ENCODE measurements at places on chromosomes 16 and 17.
A peak's percentile ranks its signal among the peaks of the same experiment; 100 is the strongest.

DNA sequence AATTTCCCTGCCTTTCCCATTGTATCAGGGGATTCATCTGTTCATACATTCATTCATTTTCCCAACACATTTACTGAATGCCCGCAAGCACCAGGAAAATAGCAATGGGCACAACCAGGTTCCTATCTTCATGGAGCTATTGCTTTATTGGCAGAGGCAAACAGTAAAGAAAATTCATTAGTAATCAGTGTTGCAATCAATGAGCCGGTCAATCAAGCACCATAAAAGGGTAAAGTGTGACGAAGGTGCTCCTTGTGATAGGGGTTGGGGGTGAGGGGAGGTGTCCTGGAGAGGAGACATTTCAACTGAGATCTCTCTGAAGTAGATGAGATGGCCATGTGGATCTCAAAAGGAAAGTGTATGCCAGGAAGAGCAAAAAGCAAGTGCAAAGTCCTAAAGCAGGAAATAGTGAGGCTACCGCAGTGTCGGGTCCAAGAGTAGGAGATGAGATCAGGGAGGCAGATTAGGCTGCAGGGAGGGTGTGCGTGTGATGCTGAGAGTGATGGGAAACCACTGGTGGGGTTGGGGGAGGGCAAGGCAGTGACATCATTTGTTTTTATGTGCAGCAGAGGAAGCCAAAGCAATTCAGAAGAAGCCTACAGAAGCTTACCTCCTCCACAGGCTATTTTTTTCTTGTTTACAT lies 28.4 kb downstream of the CDH13 start:
- no peak for DNase-seq

DNA sequence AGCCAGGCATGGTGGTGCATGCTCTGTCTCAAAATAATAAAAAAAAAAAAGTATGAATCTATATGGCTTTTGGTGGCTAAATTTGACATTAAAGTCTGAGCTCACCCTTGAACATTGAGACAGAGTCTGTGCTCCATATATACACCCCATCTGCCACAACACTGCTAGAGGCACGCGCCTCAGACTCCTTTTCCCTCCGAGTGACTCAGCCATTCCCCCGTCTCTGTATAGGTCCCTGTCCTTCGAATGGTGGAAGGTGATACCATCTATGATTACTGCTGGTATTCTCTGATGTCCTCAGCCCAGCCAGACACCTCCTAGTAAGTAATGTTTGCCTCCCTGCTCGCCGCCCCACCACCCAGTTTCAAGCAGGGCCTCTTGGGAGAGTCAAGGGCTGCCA lies 4.5 kb upstream of the EFNB3 start:
- DNase-seq: no peak

DNA sequence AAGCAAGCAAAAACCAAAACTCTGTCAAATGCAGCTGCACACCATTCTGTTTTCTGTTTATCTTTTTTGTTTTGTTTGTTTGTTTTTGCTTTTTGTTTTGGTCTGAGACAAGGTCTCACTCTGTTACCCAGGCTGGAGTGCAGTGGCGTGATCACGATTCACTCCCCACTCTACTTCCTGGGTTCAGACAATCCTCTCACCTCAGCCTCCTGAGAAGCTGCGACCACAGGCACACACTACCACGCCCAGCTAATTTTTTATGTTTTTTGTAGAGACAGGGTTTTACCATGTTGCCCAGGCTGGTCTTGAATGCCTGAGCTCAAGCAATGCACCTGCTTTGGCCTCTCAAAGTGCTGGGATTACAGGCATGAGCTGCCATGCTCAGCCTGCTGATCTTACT lies 19.3 kb upstream of the SLFN13 start:
- DNase-seq: no peak

DNA sequence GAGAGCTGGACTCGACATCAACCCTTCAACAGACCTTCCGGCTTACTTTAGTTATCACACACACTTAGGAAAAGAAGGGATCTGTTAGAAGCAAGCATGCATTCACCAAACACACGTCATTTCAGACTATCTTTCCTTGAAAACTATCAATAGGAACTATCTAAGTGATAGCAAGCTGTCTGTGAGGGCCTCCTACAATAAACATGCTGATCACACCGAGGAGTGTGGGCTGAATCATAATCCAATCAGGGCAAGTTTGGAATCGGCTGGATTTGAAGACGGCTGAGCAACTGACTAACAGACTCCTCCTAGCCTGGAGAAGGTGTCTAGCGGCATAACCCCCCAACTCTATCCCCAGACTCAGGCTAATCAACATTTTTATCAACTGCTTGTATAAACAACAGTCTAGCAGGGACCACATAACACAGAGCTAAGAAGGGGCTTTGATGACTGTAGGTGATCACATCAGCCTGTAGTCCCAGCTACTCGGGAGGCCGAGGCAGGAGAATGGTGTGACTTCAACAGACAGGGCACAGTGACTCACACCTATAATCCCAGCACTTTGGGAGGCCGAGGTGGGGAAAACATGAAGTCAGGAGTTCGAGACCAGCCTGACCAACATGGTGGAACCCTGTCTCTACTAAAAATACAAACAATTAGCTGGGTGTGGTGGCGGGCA lies 14.1 kb downstream of the NXN start:
- no peak for DNase-seq

- no peak for DNase-seq
Observed at GRCh38 chr16:49615576-49615975, 240.3 kb downstream of the ZNF423 start.

- no peak for DNase-seq
Observed at GRCh38 chr17:42179911-42180410, 981 bp downstream of the KCNH4 start.

GRCh38 chr17:19433255-19433654 lies 22.2 kb downstream of the RNF112 start:
- no peak for DNase-seq

DNA sequence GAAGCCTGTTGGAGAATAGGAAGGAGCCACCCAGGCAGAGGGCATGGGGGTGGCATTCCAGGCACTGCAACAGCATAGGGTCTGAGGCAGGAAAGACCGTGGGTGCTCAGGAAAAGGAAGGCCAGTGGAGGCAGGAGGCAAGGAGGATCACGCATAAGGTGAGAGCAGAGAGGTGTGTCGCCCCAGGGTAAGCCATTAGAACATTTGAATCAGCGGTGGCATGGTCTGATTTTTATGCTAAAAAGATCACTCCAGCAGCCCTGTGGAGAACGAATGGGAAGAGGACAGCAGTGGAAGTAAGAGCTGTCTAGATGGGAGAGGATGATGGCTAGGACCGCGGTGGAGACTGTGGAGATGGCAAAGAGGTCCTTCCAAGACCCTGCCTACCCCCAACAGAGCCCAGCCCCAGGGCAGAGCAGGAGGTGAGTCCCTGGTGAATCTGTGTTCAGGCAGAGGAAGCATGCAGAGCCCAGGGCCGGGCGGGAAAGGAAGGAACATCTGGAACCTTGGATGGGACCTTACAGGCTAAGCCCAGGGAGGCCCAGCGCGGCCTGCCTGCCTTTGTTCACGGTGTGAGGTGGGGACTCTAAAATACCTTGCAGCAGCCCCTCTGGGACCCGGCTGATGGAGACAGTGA lies 7.8 kb downstream of the LPO start:
- no peak for DNase-seq

DNA sequence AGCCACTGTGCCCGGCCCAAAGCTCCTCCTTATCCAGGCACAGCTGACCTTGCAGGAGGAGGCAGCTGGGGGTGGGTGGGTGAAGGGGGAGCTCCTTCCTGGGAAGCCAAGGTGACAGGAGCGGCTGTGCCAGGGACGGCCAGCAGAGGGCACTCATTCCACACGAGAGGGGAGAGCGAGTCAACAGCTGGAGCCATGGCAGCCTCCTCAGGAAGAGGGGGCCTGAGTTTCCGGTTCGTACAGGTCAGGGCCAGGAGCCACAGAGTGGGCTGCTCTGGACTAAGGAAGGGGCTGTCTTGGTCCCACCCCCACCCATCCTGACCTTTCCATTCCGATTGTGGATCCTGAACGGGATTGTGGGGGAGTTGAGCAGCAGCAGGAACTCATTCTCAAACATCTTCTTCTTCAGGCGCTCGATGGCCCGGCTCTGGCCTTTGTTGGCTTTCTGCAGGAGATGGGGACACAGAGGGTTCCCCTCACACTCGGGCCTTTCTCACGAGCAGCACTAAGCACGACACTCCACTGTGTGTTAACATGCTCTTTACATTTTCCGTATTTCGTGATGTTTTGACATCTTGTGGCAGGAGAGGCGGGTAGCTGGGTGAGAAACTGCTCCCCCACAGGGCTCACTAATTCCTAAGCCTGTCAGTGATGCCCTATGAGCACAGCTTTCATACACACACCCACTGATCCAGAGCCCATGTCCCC lies 61.6 kb downstream of the TIMM22 start:
- no peak for DNase-seq

DNA sequence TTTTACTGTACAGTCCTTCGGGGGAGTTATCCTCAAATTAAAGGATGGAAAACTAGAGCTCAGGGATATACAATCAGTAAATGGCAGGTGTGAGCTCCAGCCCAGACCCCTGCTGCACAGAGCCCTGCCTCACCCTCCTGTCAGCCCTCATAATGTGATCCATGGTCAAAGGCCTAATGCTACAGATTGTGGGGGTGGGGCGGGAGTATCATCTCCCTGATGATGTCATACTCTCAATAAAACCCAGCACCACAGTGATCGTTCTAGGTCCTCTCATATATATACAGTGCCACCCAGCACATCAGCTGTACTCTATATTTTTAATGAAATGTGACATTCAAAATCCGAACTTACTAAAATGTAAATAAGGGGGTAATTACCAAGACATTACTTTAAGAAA lies 61.5 kb downstream of the SLC39A11 start:
- no peak for DNase-seq

GRCh38 chr16:29925105-29925756 lies 795 bp downstream of the KCTD13 start:
- peak; percentile 48 for DNase-seq

Data from Ammon's horn (tissue), 1 donor.